ENCODE measurements at places on chromosomes 5 and 9.

DNA sequence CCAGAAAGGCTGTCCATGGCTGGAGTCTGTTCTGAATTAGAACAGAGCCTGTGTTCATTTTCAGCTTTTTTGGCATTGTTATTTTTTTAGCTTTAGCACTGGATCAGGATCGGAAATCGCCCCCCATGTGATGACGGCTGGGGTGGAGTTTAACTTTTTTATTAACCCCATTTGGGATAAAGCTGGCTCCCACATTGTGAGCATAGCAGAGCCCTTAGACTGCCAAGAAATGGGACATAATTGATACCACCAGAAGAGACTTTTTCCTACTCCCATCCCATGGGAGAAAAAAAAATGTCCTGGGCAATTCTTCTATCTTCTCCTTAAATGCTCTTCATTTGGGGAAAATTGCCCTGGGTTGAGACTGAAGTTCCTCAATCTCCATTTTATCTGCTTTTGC, 52.4 kb downstream of the SLIT3 start:
- DNase-seq: no peak
- H3K36me3 ChIP-seq: no peaks in the 10 kb centered on the region
- no peak overlapping the region for H3K27ac ChIP-seq
- H3K4me3 ChIP-seq: no peak overlapping the region

GRCh38 chr9:127313042-127313560, 48.5 kb downstream of the GARNL3 start:
- no peaks in the 10 kb centered on the region for H3K27me3 ChIP-seq
- no peaks in the 10 kb centered on the region for H3K4me1 ChIP-seq
- no peak for DNase-seq
- no peaks in the 10 kb centered on the region for H3K36me3 ChIP-seq

DNA sequence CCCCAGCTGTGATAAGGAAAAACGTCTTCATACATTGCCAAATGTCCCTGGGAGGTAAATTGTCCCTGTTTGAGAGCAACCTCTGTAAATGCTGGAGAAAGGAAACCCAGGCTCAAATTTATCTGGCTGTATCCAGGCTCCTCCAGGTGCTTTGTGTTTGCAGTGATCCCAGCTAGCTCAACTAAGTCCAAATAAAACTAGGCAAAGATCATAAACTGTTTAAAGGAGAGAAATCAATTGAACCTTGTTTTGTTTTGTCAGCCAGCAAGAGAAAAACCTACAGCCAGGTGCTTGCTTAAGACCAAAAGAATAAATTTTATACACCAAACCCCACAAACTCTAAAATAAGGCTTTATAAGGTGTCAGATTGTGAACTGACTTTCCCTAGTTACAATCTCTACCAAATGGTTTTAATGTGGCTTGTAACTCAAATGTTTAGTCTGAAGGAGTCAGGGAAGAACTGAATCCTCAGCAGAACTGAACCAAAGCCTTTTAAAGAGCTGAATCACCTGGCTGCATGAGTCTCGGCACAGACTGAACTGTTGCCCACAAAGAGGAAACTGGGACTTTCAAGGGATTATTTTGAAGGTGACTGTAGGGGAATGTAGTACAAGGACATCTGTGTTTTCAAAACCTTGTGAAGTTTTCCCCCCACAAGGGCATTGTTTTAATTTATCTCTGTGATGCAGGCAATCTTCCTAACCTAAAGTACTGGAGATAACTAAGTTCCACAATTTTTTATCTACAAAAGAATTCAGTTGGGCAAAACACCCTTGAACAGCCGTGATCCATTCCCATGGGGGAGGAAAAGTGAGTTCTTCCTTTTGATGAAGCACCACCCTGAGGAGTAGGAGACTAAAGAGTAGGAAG, 201.7 kb upstream of the TARS1 start:
- DNase-seq: no peak
- H3K27me3 ChIP-seq: no peaks in the 10 kb centered on the region
- H3K4me3 ChIP-seq: no peak overlapping the region
- peaks cover 24% of the 10 kb centered on the region for H3K4me1 ChIP-seq

DNA sequence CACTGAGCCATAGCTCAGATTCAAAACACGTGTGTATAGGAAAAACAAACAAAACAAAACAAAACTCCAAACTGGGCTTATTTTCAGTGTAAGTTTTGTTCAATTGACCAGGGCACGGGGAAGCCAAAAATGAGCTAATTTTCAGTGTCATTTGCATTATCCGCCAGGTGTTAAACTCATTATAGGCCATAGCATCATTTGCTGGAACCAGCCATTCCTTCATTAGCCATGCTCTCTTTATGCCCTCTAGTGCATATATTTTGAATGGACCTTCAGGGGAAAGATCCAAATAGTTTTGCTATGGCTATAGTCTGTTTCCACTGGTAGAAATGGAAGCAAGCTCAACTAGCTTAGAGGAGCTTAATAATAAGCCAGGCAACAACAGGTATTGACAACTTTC, 1205.2 kb upstream of the DMAC1 start:
- no peak for DNase-seq
- no peaks in the 10 kb centered on the region for H3K36me3 ChIP-seq
- no peaks in the 10 kb centered on the region for H3K4me1 ChIP-seq
- no peak overlapping the region for H3K27ac ChIP-seq
- no peak overlapping the region for H3K4me3 ChIP-seq

DNA sequence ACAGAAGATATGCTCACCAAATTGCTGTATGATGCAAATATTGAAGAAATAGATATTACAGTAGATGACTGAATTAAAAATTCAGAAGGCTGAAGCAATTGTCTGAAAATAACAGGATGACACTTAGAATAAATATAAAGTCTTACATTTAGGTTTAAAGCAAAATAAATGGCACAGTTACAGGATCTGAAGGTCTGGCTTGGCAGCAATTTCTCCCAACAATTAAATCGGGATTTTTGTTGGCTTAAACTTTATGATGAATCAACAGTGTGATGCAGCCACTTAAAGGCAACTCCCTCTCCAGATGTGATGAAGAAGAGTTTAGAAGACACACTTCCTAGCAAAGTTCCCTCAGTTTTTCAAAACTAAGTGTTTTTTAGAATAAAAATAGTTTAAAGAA, 80.5 kb downstream of the NREP start:
- no peak overlapping the region for H3K27ac ChIP-seq
- no peaks in the 10 kb centered on the region for H3K36me3 ChIP-seq
- peaks cover 4% of the 10 kb centered on the region for H3K27me3 ChIP-seq
- no peak for DNase-seq
- H3K4me1 ChIP-seq: no peaks in the 10 kb centered on the region

DNA sequence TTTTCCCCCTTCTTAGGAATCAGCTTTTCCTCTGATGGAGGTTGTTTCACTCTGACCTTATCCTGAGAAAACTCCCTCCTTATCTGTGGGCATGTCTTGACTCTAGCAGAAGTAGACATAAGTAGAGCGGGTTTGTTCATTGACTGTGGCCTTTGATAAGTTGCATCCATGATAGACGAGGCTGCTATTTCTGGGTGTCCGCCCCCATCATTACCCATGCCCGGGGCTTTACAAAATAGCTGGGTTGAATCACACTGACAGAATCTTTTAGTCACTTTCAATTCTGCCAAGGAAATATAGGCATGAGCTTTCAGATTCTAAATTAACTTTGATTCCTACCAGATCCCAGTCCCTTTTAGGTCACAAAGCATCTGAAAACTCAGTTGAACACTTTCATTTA, 223.8 kb downstream of the SEC61B start:
- H3K4me1 ChIP-seq: no peaks in the 10 kb centered on the region
- H3K4me3 ChIP-seq: no peak overlapping the region
- H3K27me3 ChIP-seq: peaks cover 4% of the 10 kb centered on the region
- DNase-seq: no peak

GRCh38 chr9:19411316-19411715, 2.5 kb downstream of the ACER2 start:
- no peaks in the 10 kb centered on the region for H3K27me3 ChIP-seq
- no peak overlapping the region for H3K27ac ChIP-seq
- no peak overlapping the region for H3K4me3 ChIP-seq
- peaks cover 3% of the 10 kb centered on the region for H3K36me3 ChIP-seq
- H3K4me1 ChIP-seq: peaks cover 12% of the 10 kb centered on the region
- no peak for DNase-seq

GRCh38 chr9:73239570-73240265, 88.1 kb downstream of the ANXA1 start:
- H3K4me1 ChIP-seq: no peaks in the 10 kb centered on the region
- H3K36me3 ChIP-seq: no peaks in the 10 kb centered on the region
- no peaks in the 10 kb centered on the region for H3K27me3 ChIP-seq
- H3K27ac ChIP-seq: no peak overlapping the region

DNA sequence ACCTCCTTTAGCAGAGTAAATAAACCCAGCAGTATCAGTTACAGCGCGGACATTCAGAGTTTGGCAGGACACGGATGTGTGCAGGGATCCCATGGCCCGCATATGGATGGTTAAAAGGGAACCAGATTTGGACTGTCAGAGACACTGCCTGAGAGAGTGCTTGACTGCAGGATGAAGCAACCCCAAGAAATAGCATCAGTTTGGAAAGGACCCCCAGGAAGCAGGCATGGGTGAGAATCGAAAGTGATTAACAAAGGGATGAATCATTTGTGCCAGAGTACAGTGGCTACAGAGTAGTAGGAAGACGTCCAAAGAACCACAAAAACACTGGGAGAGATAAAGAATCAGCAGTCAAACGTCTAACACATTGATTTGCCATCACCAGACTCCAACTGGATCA, 5.5 kb downstream of the C7 start:
- no peak overlapping the region for H3K4me3 ChIP-seq
- no peaks in the 10 kb centered on the region for H3K4me1 ChIP-seq
- H3K36me3 ChIP-seq: no peaks in the 10 kb centered on the region
- no peak for DNase-seq

DNA sequence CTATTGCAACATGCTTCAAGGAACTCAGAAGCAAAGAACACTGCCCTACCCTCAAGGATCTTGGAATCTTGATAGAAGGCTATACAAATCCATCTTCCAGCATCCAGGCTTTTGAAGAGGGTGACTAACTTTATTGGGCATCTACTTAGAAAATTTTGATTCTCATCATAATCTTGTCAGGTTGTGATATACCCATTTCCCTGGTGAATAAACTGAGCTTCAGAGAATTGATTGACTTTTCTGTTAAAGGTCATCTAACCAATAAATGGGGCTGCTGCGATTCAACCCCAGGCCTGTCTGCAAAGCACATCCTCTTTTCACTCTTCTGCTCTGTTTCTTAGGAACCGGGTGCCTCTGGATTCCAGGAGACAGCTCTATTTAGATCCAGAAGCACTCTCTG, 19.9 kb upstream of the INSYN2B start:
- H3K4me3 ChIP-seq: no peak overlapping the region
- no peak for DNase-seq
- no peaks in the 10 kb centered on the region for H3K27me3 ChIP-seq
- no peak overlapping the region for H3K27ac ChIP-seq
- H3K4me1 ChIP-seq: peaks cover 5% of the 10 kb centered on the region

- no peak overlapping the region for H3K4me3 ChIP-seq
- H3K27ac ChIP-seq: no peak overlapping the region
- no peaks in the 10 kb centered on the region for H3K27me3 ChIP-seq
- no peaks in the 10 kb centered on the region for H3K36me3 ChIP-seq
- H3K4me1 ChIP-seq: no peaks in the 10 kb centered on the region
- no peak for DNase-seq
Observed at GRCh38 chr9:108473209-108474112, 382.3 kb downstream of the ACTL7B start.

GRCh38 chr5:124065508-124065907, 553.5 kb downstream of the CSNK1G3 start:
- no peak for DNase-seq
- no peaks in the 10 kb centered on the region for H3K36me3 ChIP-seq
- no peaks in the 10 kb centered on the region for H3K27me3 ChIP-seq

- H3K27ac ChIP-seq: no peak overlapping the region
- no peak for DNase-seq
- H3K36me3 ChIP-seq: no peaks in the 10 kb centered on the region
- H3K4me3 ChIP-seq: no peak overlapping the region
Observed at GRCh38 chr5:179295778-179296149, 49.5 kb downstream of the ADAMTS2 start.

- H3K4me3 ChIP-seq: no peak overlapping the region
- no peaks in the 10 kb centered on the region for H3K36me3 ChIP-seq
- no peaks in the 10 kb centered on the region for H3K27me3 ChIP-seq
- H3K27ac ChIP-seq: no peak overlapping the region
- no peak for DNase-seq
Observed at GRCh38 chr9:4106081-4106759, 193.6 kb downstream of the GLIS3 start.

GRCh38 chr5:59095480-59095879, 512.6 kb downstream of the RAB3C start:
- no peaks in the 10 kb centered on the region for H3K27me3 ChIP-seq
- DNase-seq: no peak
- no peaks in the 10 kb centered on the region for H3K36me3 ChIP-seq

- peaks cover 19% of the 10 kb centered on the region for H3K27me3 ChIP-seq
- H3K27ac ChIP-seq: no peak within 1 kb of the TSS
- no peak for DNase-seq
- H3K36me3 ChIP-seq: no peaks in the 10 kb centered on the region
- H3K4me3 ChIP-seq: no peak within 1 kb of the TSS
- H3K4me1 ChIP-seq: no peaks in the 10 kb centered on the region
Observed at GRCh38 chr5:140875085-140876065, at the start of gene PCDHA12. TSS of gene PCDHA12 (plus strand) at chr5:140875308. CDS start at chr5:140875473, 165 bp downstream.

DNA sequence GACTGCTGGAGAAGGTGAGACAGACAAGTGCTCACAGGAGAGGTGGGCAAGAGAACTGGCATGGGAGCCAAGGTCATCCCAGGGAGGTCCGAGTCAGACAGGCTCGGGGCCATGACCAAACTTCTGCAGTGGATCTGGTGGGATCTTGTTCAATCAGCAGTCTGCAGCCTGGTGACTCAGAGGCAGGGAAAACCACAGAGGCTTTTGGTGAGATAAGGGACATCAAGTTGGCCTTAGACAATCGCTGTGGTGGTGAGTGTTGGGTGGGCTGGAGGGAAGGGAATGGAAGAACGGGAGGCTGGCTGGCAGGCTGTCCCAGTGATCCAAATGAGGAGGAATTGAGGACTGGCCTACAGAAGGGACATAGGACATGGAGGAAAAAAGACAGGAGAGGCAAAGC, 123.8 kb downstream of the TMEM174 start:
- no peaks in the 10 kb centered on the region for H3K36me3 ChIP-seq
- H3K27ac ChIP-seq: no peak overlapping the region
- H3K4me3 ChIP-seq: no peak overlapping the region
- H3K27me3 ChIP-seq: peaks cover 68% of the 10 kb centered on the region

GRCh38 chr5:113053511-113053995, 77.0 kb downstream of the DCP2 start:
- H3K36me3 ChIP-seq: no peaks in the 10 kb centered on the region
- no peaks in the 10 kb centered on the region for H3K27me3 ChIP-seq
- no peaks in the 10 kb centered on the region for H3K4me1 ChIP-seq

- peak overlapping the region; percentile 98 for H3K27ac ChIP-seq
- DNase-seq: no peak
- H3K27me3 ChIP-seq: no peaks in the 10 kb centered on the region
- peaks cover 41% of the 10 kb centered on the region for H3K36me3 ChIP-seq
- peak overlapping the region; percentile 100 for H3K4me3 ChIP-seq
- peaks cover 79% of the 10 kb centered on the region for H3K4me1 ChIP-seq
Observed at GRCh38 chr5:119355244-119355638, 578 bp upstream of the TNFAIP8 start.

DNA sequence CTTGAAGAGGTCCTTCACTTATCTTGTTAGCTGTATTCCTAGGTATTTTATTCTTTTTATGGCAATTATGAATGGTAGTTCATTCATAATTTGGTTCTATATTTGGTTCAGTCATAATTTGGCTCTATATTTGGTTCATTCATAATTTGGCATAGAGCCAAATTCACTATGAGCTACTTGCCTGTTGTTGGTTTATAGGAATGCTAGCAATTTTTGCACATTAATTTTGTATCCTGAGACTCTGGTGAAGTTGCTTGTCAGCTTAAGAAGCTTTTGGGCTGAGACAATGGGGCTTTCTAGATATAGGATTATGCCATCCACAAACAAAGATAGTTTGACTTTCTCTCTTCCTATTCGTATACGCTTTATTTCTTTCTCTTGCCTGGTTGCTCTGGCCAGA, 142.2 kb downstream of the PLCXD3 start:
- no peaks in the 10 kb centered on the region for H3K36me3 ChIP-seq
- no peak for DNase-seq
- H3K4me1 ChIP-seq: no peaks in the 10 kb centered on the region
- no peak overlapping the region for H3K27ac ChIP-seq

Data from activated B cell treated with CpG ODN at 0.5 μM for 24 hours (primary cell).